ENCODE measurements at places on chromosomes 4 and X.

- no peak for DNase-seq
These were observed 397.6 kb upstream of the TENM3 start for GRCh38 chr4:181845617-181846016.

- no peak for DNase-seq
These were observed 1703.7 kb upstream of the AGA start for GRCh38 chr4:179145746-179146525.

DNA sequence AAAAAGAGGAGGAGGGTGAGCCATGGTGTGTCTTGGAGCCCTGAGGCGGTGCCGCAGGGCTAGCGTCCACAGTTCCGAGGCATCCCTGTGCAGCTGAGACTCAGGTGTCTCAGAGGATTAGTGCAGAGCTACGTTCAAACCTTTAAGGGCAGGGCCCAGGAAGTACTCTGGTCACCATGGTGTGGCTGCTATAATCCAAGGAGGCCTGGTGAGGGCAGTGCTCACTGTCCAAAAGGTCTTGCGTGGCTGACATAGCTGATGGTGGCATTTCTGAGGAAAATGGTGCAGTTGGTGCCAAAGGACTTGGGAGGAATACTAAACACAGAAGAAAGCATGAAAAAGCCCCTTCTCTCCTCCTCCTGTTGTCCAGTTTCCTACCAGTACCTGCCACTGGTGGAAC is 146.9 kb downstream of the DCHS2 start:
- DNase-seq = no peak

DNA sequence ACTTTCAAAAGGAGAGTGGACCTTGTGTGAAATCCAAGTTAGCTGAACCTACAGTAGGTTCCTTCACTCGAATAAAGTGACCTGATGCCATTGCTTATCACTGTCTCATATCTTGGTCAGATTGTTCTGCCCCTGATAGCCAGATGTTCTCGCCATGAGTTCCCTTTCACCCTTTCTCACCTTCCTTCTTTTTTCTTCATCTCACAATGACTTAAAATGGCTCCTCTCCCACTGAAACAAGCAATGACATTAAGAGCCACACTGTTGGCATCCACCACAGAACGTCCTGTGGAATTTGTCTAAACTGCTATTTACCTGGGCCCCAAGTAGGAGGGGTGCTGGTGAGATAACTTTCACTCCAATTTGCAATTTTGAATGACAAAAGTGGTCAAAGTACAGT is 227.6 kb upstream of the PPP1R2C start:
- no peak for DNase-seq

- DNase-seq = no peak
These were observed 63.0 kb downstream of the MBNL3 start for GRCh38 chrX:132425744-132426318.

DNA sequence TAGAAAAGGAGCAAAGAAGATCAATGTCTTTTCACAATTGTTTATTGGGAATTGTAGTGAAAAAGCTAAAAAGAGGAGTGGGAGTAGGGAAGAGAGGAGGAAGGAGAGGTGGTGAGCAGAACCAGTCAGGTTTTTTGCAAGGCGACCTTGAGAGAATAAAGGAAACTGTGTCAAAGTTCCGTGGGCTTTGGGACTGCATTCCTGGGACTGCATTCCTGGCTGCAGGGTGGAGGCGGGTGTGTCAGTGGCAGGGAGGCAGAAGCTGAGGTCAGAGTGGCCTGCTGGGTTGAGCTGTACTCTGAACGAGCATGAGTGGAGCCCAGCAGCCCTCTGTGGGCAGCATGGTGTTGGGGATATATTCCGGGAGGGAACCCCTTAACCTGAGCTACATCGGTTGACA is 66.8 kb upstream of the UCP1 start:
- no peak for DNase-seq

- no peak for DNase-seq
These were observed 54.2 kb downstream of the RHOXF2B start for GRCh38 chrX:120023259-120023658.

DNA sequence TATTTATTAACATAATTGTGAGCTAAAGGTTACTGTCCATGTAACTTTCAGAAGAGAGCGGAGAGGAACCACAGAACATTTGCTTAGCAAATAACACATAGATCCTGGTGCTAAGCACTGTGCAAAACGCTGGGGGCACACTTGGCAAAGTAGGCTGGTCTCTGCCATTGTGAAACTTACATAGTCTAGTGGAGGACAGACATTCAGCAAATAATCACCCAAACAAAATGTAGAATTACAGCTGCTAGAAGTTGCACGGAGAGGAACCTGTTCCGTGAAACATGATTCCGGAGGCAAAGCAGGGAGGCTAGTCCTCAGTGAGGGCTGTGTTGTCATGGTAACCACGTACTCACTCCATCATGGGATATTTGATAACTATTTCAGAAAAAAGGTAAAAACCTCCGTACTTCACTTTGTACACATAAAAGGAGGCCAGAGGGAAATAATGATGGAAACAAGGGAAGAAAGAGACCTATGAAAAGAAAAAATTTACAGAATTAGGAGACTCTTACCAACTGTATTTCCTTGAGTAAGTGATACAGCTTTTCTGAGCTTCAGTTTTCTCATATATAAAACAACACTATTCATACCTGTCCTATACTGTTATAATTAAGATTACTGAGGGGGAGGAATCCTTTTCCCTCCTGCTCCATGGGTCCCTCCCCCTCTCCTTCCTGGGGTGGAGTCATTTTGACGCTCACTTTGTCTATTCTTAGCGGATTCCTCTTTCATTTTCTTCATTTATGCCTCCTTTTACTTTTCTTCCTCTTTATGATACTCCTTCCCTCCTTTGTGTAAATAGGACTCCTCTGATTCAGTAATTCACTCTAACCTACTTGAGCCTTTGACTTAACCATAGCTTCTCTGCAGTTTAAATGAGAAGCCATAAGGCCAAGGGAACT is 825 bp upstream of the RASGEF1B start:
- peak; percentile 55 for DNase-seq

DNA sequence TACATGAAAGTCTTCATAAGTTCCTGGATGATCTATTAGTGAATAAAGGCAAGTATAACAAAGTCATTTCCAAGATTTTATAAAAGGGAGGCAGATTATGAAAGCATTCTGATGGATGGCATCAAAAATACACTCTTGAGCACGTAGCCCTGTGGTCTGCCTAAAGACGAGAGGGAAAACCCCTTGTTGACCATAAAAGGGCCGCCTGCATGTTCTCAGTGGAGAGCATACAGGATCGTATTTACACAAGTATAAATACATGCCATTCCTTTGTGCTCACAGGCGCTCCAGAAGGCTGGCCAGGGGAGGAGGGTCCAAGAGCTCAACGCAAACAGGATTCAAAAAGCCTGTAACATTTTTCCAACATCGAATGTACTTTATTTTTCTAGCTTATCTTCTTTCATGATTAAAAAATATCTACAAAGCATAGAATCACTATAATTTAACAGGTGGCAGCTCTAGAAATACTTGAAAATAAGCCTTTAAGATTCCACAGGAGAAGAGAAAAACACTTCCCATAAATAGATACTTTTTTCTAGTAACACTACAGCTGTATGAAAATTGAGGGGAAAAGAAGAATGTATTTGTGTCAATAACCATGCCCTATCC is 29.6 kb downstream of the PDGFC start:
- no peak for DNase-seq

DNA sequence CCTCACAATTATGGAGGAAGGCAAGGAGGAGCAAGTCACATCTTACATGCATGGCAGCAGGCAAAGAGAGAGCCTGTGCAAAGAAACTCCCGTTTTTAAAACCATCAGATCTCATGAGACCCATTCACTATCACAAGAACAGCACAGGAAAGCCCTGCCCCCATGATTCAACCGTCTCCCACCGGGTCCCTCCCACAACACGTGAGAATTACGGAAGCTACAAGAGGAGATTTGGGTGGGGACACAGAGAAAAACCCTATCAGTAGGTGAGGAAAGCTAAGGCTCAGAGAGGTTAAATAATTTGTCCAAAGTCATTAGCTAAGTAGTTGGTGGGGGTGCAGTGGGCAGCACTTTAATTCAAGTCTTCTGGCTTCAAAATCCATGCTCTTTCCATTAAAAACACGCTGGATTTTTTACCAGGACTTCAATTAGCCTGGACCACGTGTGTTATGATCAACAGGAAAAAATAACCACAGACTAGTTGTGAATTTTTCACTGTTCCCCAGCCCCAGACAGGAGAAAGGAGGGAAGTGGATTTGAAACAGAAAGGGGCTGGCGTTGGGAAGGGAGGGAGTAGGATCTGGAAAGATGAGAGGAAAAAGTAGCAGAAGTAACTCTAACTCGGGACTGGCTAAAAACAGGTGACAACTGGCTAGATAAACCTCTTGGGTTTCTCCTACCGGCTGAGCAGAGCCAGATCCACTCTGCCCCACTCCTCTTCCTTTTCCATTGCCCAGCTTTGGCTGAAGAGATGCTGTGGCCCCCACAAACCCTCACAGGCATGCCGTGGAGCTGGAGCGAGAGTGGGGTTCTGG is 986 bp downstream of the MTMR8 start:
- no peak for DNase-seq

GRCh38 chr4:143514901-143515300 is 1.4 kb downstream of the SMARCA5 start:
- no peak for DNase-seq

DNA sequence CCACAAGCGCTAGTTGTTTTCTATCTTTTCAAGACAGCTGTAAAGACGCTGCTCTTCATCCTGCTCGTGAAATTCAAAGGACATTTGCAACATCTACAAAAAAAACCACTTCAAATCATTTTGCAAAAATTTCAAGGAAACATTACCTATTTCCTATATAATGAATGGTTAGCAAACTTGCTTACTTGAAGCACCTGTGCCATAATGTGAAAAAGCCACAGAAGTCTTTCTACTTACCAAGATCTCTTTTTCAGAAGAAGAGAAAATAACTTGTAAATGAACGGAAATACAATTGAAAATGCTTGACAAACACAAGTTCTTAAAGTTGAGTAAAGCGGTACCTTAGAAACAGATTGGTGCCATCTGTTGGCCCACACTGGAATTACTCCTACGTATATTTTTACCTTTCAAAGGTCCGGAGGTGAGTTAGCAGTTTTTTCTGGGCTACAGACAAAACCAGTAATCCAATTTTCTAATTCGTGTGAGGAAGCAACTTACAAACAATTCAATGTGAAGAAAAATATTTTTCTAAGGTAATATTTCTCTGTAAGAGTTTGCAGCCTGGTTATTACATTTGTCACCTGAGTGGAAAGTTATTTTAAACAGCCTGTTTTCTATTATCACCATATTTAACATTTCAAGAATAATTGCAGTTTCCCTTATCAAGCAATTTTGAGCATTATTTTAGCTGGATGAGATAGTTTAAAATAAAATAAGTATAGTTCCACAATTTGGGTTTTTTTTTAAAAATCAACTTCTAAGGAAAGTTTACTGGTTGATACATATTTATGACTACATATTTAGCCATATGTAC is at the start of gene TLR6:
TLR6 (minus strand) TSS at position 294 of the 814 bp plus-strand sequence. CDS start 27,344 bp downstream, outside the sequence.
- no peak for DNase-seq

- DNase-seq = no peak
These were observed 575.7 kb downstream of the SPOCK3 start for GRCh38 chr4:166658585-166658984.

DNA sequence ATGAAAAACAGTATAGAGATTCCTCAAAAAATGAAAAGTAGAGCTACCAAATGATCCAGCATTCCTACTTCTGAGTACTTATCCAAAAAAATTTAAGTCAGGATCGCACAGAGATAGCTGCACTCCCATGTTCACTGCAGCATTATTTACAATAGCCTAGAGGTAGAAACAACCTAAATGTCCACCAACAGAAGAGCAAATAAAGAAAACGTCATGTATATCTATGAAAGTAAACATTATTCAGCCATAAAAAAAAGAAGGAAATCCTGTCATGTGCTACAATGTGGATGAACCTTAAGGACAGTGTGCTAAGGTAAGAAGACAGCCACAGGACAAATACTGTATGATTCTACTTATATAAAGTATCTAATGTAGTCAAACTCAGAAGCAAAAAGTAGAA is 12.4 kb downstream of the THOC2 start:
- no peak for DNase-seq

GRCh38 chr4:5004496-5004895 is 14.8 kb downstream of the CYTL1 start:
- no peak for DNase-seq

GRCh38 chr4:26349496-26349895 is 28.7 kb downstream of the RBPJ start:
- no peak for DNase-seq

DNA sequence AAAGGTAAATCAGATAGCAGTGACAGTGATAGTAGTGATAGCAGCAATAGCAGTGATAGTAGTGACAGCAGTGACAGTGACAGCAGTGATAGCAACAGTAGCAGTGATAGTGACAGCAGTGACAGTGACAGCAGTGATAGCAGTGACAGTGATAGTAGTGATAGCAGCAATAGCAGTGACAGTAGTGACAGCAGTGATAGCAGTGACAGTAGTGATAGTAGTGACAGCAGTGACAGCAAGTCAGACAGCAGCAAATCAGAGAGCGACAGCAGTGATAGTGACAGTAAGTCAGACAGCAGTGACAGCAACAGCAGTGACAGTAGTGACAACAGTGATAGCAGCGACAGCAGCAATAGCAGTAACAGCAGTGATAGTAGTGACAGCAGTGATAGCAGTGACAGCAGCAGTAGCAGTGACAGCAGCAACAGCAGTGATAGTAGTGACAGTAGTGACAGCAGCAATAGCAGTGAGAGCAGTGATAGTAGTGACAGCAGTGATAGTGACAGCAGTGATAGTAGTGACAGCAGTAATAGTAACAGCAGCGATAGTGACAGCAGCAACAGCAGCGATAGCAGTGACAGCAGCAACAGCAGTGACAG is 6.1 kb downstream of the DSPP start:
- no peak for DNase-seq

DNA sequence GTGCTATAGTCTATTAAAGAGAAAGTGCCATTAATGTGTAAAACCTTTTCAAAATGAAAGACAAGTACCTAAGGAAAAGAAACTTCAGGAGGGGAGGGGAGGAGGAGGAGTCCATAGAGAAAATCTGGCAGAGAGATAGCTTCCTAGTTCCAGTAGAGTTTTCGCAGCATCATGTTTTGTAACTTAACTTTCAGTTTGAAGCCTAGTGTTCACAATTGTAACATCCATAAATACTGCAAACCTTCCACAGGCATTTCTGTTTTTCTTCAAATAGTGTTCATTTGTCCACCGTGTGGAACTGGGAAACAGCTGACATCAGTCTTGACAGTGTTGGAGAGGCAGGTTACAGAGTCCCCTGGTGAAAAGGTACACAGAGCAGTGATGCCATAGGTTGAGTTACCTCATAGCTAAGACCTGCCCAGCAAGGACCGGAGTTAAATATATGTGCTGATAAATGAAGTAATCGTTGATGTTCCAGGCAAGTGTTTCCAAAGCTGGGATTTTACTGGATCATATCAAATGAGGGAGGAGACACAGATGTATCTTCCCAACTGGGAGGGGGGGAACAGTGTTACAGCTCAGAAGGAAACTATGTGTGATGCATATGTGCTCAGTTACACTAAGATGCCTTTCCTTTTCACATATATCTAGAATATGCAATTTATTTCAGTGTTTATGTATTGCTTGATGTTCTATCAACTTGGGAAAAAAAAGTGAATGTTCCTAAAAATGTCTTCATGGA is 369.5 kb upstream of the FAM241A start:
- DNase-seq = no peak

GRCh38 chrX:35743331-35743730 is 54.8 kb upstream of the MAGEB16 start:
- no peak for DNase-seq

- no peak for DNase-seq
These were observed 7.4 kb upstream of the TNIP2 start for GRCh38 chr4:2763511-2763967.

Data from DMS79 (cell line).